ENCODE measurements at places on chromosomes 11 and 22.

- no peak for DNase-seq
Observed at GRCh38 chr22:44898236-44898635, 111.6 kb downstream of the PHF21B start.

GRCh38 chr22:32950366-32950765, 107.8 kb downstream of the SYN3 start:
- no peak for DNase-seq

DNA sequence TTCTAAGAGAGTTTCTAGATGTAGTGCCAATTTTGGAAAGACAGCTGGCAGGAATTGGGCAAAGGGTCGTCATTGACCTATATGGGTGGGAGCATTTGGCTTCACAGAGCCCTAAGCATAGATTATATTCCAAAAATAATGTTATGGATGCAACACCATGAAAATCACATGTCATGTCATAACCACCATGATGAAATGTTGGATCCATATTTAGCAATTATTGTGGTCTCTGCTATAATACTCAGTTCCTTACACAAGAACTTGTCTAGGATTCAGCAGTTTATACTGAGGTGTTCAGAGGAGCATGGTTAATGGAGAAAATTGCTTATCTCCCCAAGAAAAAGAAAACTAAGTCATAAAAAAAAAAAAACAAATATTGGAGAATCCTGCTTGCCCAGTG, 31.6 kb downstream of the NTM start:
- no peak for DNase-seq

- no peak for DNase-seq
Observed at GRCh38 chr11:94678901-94679300, 89.3 kb upstream of the AMOTL1 start.

DNA sequence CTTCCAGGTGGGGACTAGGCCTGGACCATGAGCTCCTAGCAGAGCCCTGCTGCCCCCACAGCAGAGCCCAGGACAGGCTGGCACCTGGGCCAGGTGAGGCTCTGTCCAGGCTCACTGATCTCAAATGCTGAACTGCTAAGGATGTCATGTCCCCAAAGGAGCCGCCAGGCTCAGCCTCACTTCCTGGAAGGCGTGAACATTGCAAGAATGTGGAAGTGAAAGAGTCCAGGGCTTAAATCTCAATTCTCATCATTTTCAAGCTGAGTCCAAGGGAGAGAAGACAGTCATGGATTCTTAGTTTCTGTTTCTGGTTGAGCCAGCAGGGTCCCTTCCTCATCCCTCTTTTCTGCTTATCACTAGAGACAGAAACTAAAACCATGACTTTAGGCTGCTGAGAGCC, 5.0 kb downstream of the ASCL2 start:
- no peak for DNase-seq

DNA sequence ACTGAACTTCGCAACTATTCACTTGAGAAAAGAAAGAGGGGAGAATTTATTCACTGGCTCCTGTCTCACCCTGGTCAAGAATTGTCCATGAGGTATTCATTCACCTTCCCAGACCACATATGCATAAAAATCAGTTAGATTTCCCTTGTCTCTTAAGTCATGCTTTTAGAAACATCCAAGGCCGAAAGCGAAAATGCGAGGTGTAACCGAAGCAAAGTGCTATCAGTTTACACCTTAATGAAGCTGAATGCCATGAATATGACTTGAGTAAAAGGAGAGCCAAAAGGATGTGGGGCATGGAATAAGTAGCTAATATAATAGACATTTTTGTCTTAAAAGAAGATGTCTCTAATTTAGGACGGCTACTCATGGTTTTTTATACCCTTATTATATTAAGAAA, 965.6 kb upstream of the CHORDC1 start:
- DNase-seq, result no peak

Data from stimulated activated CD4-positive, alpha-beta T cell treated with anti-CD3 and anti-CD28 coated beads, Interleukin-1b, Interleukin-23, amount 100 ng/mL, for 1 hour (primary cell).